CD4-positive, alpha-beta T cell (primary cell): ENCODE measurements at places on chromosomes 7 and 10. TPM values are rescaled to one million over a fixed set of nuclear protein-coding genes. Genes with fewer than 3 reads are reported as not detected.

- no peaks in the 10 kb centered on the region for H3K36me3 ChIP-seq
- no peak overlapping the region for H3K27ac ChIP-seq
- no peak overlapping the region for H3K4me3 ChIP-seq
- peaks cover 2% of the 10 kb centered on the region for H3K4me1 ChIP-seq
- DNase-seq = no peak
- H3K27me3 ChIP-seq = peaks cover 10% of the 10 kb centered on the region
Observed at GRCh38 chr10:124086787-124087671, 6.4 kb downstream of the CHST15 start.

GRCh38 chr7:45563401-45563800 lies 10.8 kb upstream of the ADCY1 start:
- no peak overlapping the region for H3K4me3 ChIP-seq
- H3K27me3 ChIP-seq = no peaks in the 10 kb centered on the region

DNA sequence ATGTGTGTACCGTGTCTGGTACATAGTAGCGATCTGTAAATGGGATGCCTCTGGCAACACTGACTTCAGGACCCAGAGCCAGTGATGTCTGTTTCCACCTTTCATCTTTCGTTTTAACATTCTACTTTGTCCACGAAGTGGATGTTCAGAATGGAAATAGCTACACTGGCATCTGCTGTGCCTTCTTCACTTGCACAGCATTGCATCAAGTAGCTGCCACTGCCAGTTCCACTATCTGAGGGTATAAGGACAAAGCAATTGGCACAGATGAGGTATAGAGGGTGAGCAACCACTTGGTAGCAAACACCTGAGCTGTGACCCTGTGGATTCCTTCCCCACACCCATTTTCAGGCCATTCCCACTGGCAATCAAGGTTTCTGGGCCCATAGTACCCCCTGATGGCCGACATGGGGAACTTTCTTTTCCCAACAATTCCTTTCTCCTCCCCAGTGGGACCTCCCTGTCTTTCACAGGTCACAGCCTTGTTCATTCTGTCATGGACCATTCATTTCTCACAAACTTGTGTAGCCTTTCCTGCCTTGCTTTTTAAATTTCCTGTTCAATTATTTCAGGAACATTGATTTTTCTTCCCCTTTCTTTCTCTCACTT lies 4.0 kb downstream of the ITGA8 start:
- DNase-seq = no peak
- H3K36me3 ChIP-seq = no peaks in the 10 kb centered on the region
- H3K4me3 ChIP-seq = no peak overlapping the region
- H3K27me3 ChIP-seq = peaks cover 15% of the 10 kb centered on the region
- no peak overlapping the region for H3K27ac ChIP-seq
- H3K4me1 ChIP-seq = no peaks in the 10 kb centered on the region

DNA sequence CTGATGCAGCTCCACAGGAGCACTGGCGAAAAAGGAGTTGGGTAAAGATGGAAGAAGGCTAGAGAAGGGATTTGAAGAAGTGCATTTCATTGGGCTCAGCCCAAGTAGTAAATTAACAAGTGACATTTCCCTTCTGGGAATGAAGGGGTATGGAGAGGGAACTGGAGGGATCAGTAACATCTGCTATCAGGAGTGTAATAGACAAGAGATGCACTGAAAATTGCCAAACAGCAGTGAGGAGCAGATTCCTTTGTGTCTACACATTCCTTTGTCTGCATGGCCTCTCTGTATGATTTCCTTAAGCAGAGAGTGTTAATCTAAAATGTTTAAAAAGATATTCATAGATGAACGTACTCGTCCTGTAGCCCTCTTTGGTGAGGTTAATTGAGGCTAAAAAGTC lies 148.2 kb upstream of the FERD3L start:
- no peaks in the 10 kb centered on the region for H3K27me3 ChIP-seq
- no peak for DNase-seq
- no peak overlapping the region for H3K27ac ChIP-seq
- H3K4me3 ChIP-seq = no peak overlapping the region
- no peaks in the 10 kb centered on the region for H3K4me1 ChIP-seq
- H3K36me3 ChIP-seq = no peaks in the 10 kb centered on the region

GRCh38 chr10:35564341-35564968 lies 40.7 kb upstream of the GJD4 start:
- H3K27ac ChIP-seq = no peak overlapping the region
- no peaks in the 10 kb centered on the region for H3K27me3 ChIP-seq
- peaks cover 57% of the 10 kb centered on the region for H3K36me3 ChIP-seq
- H3K4me3 ChIP-seq = no peak overlapping the region

DNA sequence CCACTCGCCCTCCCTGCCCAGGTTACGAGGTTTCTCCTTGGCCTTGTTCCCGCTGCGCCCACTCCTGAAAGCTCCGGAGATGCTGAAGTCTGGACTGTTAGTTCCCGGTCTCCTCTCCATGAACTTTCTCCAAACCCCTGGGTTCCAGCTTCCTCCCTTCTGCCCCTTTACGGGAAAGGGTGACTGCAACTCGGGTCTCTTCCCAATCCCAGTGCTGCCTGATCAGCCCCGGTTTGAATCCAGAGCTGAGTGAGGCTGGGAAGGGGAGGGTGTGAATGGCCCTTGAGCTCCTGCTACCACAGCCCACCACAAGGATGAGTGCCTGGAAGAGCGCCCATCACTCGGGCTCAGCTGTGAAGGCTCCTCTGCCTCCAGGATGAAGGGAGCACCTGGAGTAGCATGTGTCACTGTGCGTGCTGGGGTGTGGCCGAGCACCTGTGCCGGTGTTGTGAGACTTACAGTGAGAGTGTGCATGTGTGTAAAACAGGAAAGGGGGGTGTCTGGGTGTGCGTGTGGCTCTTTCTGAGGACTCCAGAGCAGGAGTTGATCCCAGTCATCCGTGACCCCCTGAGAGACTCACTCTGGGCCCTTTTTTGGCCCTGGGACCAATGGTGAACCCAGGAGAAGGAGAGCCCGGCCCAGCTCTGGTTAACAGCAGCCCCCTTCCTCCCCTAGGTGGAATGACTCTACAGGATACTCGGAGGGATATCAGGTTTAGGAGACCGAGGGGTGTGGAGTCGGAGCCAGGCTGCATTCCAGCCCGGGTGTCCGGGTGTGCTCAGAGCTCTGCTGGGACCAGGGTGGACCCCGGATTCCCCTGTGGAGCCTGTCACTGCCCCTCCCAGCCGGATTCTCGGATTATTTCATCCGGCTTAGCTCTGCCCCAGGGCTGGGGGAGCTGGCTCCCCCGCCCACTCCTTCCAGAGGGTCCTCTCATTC lies 1.1 kb upstream of the ZNF467 start:
- H3K4me3 ChIP-seq = no peak overlapping the region
- no peak overlapping the region for H3K27ac ChIP-seq
- no peak for DNase-seq
- no peaks in the 10 kb centered on the region for H3K27me3 ChIP-seq
- no peaks in the 10 kb centered on the region for H3K36me3 ChIP-seq
- peaks cover 31% of the 10 kb centered on the region for H3K4me1 ChIP-seq

Gene OR13A1
- not detected for total RNA-seq

Gene EBLN1
- total RNA-seq = not detected

GRCh38 chr7:144397086-144397485 lies 6.4 kb downstream of the NOBOX start:
- H3K27ac ChIP-seq = no peak overlapping the region
- no peak overlapping the region for H3K4me3 ChIP-seq
- H3K4me1 ChIP-seq = peaks cover 2% of the 10 kb centered on the region
- no peaks in the 10 kb centered on the region for H3K36me3 ChIP-seq

DNA sequence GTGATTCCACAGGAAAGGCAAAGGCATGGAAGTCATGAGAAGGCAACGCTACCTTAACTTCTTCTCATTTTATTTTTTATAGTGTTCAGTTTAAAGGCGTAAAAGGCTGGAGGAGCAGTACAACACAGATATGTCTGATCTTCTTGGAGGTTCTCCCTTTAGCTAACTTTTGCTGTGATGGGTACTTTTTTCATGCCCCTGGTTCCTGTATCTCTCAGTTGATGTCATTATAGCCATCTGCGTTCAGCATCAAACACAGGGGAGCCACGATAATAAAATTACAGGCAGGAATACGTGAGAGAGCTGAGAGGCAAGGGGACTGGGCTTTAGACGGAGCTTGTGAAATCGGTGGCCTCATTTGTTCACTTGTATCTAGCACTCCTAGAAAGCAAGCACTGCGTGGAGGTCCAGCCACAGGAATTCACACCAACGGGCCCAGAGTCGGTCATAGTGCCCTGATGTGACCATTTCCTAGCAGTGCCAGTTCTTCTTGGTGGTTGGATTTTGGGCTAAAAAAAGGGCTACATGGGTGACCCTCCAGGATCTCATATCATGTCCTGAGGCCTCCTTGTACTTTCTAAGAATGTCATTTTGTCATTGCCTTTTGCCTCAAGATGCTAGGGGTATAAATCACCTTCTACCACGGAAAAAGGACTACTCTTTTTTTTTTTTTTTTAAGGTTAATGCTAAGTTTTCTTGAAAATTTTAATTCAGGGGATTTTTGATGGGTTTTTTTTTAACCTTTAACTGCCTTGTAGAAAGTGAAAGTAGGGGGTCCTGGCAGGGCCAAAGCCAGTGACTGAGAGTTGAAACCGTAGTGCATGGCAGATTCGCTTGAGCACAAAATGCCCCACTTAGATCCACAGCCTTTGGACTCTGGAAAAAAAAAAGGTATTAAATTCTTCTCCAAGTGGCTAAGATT lies 191.5 kb downstream of the CELF2 start:
- H3K4me3 ChIP-seq = peak overlapping the region; percentile 22
- H3K27ac ChIP-seq = peak overlapping the region; percentile 43
- peaks cover 80% of the 10 kb centered on the region for H3K36me3 ChIP-seq
- H3K4me1 ChIP-seq = peaks cover 86% of the 10 kb centered on the region

Gene SPDYE16
- not detected for total RNA-seq

Gene BRAT1
- total RNA-seq = 24.5 TPM

DNA sequence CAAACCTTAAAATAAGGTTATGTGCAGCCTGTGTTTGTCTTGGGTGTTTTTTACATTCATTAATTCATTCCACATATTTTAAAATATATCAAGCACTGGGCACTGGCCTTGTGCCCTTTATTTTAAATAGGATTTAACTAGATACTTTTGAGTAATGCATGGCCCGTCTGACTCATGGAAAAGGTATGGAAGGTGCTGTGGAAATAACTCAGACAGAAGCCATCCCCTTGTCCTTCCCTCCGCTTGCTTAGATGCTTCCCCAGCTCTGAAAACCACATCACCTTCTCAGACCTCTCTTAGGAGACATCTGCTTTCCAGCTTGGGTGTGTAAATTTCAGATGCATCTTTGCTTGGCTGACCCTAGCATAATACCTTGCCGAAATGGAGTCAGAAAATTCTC lies 30.5 kb downstream of the SLC18A2 start:
- DNase-seq = no peak
- no peak overlapping the region for H3K4me3 ChIP-seq
- H3K27ac ChIP-seq = no peak overlapping the region
- no peaks in the 10 kb centered on the region for H3K27me3 ChIP-seq
- H3K36me3 ChIP-seq = no peaks in the 10 kb centered on the region

Gene DOCK4
- total RNA-seq = 0.38 TPM

Gene NANOS1
- total RNA-seq = 0.08 TPM

GRCh38 chr10:3095373-3096139 lies 28.2 kb downstream of the PFKP start:
- DNase-seq = peak; percentile 67
- peaks cover 19% of the 10 kb centered on the region for H3K36me3 ChIP-seq
- H3K27ac ChIP-seq = no peak overlapping the region

DNA sequence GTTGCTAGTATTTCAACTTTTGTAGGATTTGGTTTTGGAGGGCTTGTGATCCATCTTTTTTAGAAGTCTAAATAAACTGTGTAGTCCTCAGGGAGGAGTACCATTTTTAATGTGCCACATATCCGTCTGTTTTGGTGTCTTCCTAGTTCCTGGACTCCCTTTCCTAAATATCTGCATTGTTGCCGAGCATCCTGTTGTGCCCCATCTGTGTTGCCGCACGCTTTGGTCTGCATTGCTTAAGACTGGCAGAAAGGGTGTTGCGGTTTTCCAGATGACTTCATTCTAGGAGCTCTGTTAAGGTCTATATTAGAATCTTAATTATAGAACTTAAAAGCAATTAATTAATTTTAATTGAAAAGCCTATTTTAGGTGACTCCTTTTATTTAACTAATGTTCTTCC lies 49.4 kb downstream of the RBM33 start:
- H3K27me3 ChIP-seq = no peaks in the 10 kb centered on the region
- H3K27ac ChIP-seq = no peak overlapping the region
- no peak overlapping the region for H3K4me3 ChIP-seq
- peaks cover 6% of the 10 kb centered on the region for H3K36me3 ChIP-seq
- H3K4me1 ChIP-seq = peaks cover 10% of the 10 kb centered on the region

DNA sequence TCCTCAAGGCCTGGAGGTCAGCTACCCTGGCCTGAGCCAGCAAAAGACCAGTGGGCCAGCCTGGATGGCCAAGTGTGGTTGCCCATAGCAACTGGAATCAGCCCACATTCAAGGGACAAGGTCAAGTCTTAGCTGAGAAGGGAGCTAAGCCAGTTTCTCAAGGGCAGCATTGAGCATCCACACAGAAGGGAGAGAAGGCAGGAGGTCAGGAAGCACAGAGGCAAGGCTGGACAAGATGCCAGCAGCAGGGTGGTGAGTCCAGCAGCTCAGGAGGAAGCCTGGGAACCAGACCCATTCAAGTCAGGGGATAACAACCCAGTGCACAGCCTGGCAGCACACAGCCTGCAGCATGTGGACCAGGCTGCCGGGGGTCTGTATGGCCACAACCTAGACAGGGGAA lies 54.0 kb upstream of the ZMIZ1 start:
- no peaks in the 10 kb centered on the region for H3K36me3 ChIP-seq
- H3K4me1 ChIP-seq = no peaks in the 10 kb centered on the region
- no peaks in the 10 kb centered on the region for H3K27me3 ChIP-seq
- H3K27ac ChIP-seq = no peak overlapping the region

DNA sequence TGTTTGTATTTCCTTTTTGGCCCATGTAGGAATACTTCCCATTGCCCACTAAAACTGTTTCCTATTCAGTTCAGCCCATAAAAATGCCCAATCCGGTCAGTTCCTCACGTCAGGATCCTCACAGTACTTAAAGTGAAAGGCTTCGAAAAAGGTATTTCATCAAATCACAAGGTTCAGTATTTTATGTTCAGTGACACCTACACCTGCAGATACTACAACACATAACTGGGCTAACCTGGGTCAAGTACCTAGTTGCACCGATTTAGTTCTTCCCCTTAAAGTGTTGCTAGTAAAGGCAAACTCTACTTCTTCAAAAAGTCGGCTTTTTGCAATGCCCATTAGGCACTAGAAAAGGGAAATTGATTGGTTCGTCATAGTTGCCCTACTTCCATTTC lies 1.1 kb downstream of the SNX13 start:
- peaks cover 23% of the 10 kb centered on the region for H3K4me1 ChIP-seq
- H3K36me3 ChIP-seq = no peaks in the 10 kb centered on the region
- no peaks in the 10 kb centered on the region for H3K27me3 ChIP-seq
- H3K4me3 ChIP-seq = peak overlapping the region; percentile 89
- no peak for DNase-seq
- H3K27ac ChIP-seq = peak overlapping the region; percentile 93

Gene SFRP5
- total RNA-seq = not detected
